Activated CD4-positive, alpha-beta T cell treated with anti-CD3 and anti-CD28 coated beads for 36 hours (primary cell): ENCODE measurements at places on chromosomes 7 and 10. TPM values are rescaled to one million over a fixed set of nuclear protein-coding genes. Genes with fewer than 3 reads are reported as not detected.
A peak's percentile ranks its signal among the peaks of the same experiment; 100 is the strongest.

GRCh38 chr7:42010751-42011150, 226.3 kb downstream of the GLI3 start:
- no peak for DNase-seq

GRCh38 chr10:31087851-31088250, 56.2 kb upstream of the ZNF438 start:
- no peak for DNase-seq

DNA sequence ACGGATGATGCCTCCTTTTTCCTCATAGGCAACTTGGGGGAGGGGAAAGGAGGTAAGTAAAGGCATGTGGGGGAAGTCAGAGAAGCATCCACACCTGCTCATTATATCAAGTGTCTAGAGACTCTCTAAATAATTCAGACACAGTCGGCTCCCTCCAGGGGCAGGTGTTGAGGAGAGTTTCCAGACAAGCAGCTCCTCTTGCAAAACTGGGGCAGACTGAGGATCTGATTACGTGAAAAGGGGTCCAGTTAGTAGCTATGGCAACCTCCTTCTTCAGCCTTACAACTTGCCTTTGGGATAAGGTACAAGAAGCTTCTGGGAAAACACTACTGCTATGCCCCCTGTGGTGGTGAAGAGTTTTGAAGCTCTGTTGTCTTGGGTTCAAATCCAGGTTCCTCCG, 39.0 kb upstream of the SORBS1 start:
- DNase-seq: no peak

DNA sequence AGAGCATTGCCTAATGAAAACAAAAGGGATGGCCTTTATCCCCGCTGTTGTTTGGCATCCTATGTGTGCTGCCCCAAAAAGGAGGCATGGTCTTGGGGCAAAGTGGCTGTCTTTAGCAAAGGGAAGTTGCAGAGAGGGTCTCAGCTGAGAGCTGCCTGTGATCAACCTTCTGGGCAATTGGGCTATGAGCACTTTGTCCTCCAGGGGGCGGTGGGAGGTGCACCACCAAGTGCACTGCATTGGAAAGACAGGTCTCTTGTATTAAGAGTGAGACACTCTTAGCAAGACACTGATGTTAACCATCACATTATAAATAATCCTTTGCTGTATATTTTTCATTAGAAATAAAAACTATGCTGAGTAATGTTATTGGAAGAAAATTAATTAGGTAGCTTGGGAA, 314.8 kb downstream of the POM121L12 start:
- peak; percentile 38 for DNase-seq

MPLKIP gene
- total RNA-seq: 35.2 TPM

GRCh38 chr7:51031791-51032515, 249.3 kb upstream of the GRB10 start:
- DNase-seq: no peak

- DNase-seq: no peak
Observed at GRCh38 chr7:130490311-130490791, 1.5 kb upstream of the MEST start.

GRCh38 chr7:44757311-44757710, 8.7 kb downstream of the ZMIZ2 start:
- no peak for DNase-seq

ARL3 gene
- total RNA-seq: 6.4 TPM

DNA sequence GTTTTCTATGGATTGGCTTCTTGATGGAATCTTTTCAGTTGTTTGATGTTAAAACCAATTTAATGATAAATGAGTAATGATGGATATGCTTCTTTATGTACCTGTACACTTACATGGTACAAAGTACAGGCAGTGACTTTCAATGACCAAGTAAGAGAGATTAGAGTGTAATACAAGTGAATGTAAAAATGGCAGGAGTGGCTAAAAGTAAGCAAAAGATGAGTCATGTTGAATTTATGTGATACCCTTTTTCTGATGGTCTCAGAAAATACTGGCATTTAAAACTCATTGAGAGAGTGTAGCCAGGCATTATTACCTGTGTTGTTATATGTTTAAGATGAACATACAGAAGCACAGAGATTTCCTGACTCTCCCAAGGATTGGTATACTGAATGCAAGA, 97.1 kb downstream of the GPR85 start:
- no peak for DNase-seq

OGA gene
- 113 TPM for total RNA-seq

DNA sequence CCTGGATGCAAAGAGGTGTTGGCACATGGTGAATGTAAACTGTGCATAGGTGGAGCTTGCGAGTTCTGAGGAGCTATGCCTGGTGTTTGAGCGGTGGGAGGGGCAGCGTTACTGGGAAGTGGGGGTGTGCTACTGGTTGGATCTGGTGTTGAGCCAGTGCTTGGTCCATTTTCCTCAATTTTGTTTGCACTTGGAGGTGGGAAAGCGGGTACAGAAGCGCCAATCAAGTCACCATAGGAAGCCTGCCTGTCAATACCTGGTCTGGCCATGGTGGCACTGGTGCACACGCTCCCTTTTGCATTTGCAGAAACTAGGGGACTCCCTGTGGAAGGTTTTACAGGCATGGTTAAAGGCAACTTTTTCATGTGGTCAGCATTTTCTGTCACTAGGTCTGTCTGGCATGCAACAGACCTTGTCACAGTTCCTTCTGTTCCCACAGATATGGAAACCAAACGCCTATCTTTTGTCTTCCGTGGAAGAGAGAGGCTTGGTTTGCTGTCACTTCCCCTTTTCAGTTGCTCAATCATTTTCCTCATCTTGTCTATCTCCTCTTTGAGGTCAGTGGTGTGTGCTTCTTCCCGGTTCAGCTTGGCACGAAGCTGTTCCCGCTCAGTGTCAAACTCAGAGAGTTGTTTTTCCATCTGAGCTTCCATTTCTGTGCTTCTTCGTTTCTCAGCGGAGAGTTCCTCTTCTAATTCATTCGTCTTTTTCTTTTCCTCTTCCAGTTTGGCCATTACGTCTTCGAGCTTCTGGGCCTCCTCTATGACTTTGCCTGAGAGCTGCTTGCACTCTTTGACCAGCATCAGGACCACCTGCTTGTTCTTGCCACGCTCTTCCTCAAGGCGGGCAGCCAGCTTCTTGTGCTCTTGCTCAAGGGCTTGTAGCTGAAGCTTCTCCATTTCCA, 81.1 kb downstream of the CTTNBP2 start:
- DNase-seq: no peak

DBNL gene
- total RNA-seq: 117 TPM

GPER1 gene
- total RNA-seq: not detected
